Right lung (tissue), 10 donors: ENCODE measurements at places on chromosomes 7 and 10. TPM values are rescaled to one million over a fixed set of nuclear protein-coding genes. Genes with fewer than 3 reads are reported as not detected.
A peak's percentile ranks its signal among the peaks of the same experiment; 100 is the strongest.

NXPH1 gene
- not detected for polyA plus RNA-seq

- DNase-seq, result no peak
Measured at GRCh38 chr7:46776790-46777189, 805.1 kb downstream of the TNS3 start.

DNA sequence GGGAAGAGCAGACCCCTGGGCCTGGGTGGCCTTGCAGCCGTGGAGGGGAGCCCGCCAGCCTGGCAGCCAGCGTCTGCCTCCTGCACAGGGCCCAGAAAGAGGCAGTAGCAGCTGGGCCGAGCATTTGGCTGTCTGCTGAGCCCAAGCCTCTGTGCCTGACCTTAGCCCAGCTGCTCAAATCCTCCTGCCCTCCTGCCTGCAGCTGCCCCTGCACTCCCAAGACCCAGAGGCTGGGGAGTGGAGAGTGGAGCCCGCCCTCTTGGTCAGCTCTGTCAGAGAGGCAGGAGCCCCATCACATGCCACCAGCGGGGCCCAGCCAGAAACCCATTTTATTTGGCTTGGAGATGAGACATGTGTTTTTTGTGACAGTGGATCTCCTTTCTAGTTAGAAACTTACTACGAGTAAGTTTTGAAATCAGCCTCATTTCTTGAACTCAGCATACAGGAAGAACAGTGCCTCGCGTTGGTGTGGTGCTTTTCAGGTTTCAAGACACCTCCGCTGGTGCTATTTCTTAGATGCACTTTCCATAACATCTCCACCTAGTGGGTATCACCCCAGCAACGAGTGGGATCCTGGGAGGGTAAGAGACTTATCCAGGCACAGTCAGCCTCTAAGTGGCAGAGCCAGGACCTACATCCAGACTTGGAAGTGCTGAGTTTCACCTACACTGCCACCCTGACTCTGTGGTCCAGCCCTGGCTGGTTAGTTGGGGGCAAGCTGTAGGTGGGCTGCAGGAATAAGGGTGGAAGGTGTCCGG lies 477.1 kb downstream of the RPS24 start:
- peak; percentile 48 for DNase-seq

- no peak for DNase-seq
Measured at GRCh38 chr10:91690412-91690811, 57.5 kb upstream of the PPP1R3C start.

- DNase-seq, result no peak
Measured at GRCh38 chr7:92523110-92523509, 5.2 kb downstream of the PEX1 start.

DNA sequence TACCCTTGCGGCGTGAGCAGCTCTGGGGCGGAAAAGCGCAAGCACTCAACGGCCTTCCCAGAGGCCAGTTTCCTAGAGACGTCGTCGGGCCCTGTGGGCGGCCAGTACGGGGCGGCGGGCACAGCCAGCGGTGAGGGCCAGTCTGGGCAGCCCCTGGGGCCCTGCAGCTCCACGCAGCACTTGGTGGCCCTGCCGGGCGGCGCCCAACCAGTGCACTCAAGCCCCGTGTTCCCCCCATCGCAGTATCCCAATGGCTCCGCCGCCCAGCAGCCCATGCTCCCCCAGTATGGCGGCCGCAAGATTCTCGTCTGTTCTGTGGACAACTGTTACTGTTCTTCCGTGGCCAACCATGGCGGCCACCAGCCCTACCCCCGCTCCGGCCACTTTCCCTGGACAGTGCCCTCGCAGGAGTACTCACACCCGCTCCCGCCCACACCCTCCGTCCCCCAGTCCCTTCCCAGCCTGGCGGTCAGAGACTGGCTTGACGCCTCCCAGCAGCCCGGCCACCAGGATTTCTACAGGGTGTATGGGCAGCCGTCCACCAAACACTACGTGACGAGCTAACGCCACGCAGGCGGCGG lies 12.6 kb downstream of the TRIM8 start:
- no peak for DNase-seq

DNA sequence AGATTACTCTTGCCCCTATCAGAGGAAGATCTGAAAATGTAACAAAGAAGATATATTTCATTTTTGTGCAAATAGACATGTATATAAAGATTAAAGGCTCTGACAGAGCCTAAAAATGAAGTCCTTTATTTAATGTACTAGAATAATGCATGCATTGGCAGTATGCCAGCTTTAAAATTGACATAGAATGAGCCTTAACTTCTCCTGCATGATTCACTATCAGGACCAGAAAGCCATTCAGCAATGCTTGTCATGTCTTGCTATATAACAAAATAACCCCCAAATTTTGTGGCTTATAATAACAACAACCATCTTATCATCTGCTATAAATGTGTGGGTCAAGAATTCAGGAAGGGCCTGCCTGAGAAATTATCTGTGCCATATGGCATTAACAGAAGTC lies 411.9 kb downstream of the GRM8 start:
- no peak for DNase-seq

DNA sequence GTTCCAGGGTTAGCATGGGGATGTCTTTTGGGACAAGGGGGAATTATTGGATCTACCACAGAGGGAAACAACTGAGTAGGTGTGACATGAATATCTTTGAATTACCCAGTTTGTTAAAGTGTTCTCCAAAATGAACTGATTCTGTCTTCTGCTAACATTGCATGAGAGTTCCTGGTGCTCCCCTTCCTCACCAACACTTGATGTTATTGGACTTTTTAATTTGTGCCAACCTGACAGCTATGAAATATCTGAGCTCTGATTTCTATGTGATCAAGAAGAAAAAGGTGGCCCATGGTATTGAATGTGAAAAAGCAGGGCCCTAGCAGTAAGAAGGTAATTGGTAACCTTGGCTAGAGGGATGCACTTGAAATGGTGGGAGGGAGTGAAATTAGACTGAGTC lies 4.6 kb upstream of the VPS37D start:
- no peak for DNase-seq

DNA sequence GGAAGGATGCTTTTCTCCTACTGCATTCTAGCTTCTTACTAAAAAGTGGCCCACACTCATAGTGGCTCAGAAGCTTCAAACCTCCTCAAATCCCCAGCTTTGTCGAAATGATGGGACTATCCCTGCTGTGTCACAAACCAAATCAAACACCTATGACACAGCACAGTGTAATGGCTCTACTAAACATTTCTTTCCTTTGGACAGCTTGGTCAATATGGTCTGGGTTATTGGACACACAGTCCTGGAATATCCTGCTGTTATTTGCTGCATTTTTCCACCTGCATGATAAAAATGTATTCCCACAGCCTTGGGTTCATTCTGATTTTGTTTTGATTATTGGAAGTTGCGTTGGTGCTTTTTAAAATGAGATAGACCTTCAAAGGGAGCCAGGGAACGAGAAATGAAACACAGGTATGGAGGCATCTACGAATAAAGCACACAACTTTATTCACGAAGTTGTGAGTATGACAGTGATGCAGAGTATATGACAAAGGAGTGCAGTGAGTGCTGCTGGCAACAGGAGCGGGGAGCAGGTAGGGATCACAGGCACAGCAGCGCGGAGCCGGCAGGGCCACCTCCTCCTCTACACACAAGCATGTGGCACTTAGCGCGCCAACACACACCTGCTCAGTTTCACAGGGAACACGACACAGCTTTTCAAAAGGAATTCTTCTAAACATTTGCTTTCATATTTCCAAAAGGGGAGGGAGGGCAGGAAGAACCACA lies 26.5 kb upstream of the AFAP1L2 start:
- no peak for DNase-seq

GRCh38 chr7:155470686-155471638 lies 13.0 kb downstream of the EN2 start:
- no peak for DNase-seq

GRCh38 chr7:70994176-70994575 lies 137.8 kb upstream of the GALNT17 start:
- no peak for DNase-seq
